ENCODE measurements at places on chromosomes 6 and 20.

- no peak for DNase-seq
Observed at GRCh38 chr6:131424016-131424415, 149.0 kb upstream of the ARG1 start.

DNA sequence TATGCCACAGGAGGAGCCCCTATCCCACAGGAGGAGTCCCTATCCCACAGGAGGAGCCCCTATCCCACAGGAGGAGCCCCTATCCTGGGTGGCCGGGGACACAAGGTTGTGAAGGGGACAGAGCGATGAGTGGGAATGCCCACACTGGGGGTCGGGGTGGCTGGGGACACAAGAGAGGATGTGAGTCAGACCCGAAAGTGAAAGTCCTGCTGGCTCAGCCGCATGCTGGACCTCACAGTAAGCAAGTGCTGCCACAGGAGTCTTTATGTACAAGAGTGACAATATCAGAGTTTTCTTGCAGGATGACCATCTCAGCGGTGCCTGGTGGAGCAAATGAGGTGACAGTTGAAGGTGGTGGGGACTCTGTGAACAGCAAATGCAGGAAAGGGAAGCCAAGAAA lies 93.7 kb downstream of the PSMB1 start:
- DNase-seq = peak; percentile 37

DNA sequence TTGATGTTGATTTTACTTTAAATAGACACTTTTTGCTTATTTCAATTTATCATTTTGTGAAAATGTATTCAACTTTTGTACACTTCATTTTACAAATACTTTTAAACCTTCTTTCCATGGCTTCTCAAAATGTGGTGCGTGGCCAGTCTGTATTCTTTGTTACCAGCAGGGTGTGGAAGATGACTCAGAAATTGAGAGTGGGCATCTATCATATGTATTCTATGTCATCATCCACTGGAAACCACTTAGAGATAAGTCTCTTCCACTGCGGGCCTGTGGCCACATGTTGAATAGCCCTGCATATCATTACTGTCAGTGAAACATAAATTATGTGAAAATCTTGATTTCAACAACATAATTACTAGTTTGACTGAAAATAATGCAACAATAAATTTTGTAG lies 52.6 kb upstream of the MC3R start:
- DNase-seq = no peak

GRCh38 chr6:93391965-93392364 lies 27.4 kb downstream of the EPHA7 start:
- no peak for DNase-seq
